AG10803 (cell line): ENCODE measurements at places on chromosomes 1 and 21.

DNA sequence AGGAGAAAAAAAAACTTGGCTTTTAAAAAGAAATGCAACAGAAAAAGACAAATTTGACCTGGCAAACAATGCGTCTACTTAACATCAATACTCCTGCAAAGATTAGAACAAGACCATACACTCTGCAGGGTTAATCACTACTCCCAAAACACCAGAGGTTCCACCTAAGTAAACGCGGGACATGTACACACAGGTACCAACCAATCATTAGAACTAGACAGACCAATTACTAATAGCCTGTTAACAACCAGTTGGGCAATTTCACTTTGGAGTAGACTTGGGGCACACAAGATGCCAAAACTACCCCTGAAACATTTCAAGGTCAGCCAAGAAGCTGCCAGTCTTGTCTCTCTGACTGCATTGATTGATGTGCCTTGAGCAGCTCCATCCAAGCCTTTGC lies 125.8 kb downstream of the RRAGC start:
- DNase-seq: no peak

GRCh38 chr1:17875171-17875881 lies 120.2 kb downstream of the ACTL8 start:
- peak; percentile 74 for DNase-seq

GRCh38 chr1:9069326-9070100 lies at the start of gene SLC2A5:
Gene SLC2A5, minus strand, starts transcription at chr1:9069635. Its CDS starts 99 bp downstream, at chr1:9069536.
- no peak for DNase-seq

- DNase-seq: peak; percentile 25
Observed at GRCh38 chr21:45353200-45353599, 51.8 kb upstream of the COL18A1 start.

- DNase-seq: no peak
Observed at GRCh38 chr1:95437011-95437410, 203.0 kb downstream of the RWDD3 start.

- DNase-seq: no peak
Observed at GRCh38 chr1:20710469-20711284, 7.1 kb downstream of the KIF17 start.

DNA sequence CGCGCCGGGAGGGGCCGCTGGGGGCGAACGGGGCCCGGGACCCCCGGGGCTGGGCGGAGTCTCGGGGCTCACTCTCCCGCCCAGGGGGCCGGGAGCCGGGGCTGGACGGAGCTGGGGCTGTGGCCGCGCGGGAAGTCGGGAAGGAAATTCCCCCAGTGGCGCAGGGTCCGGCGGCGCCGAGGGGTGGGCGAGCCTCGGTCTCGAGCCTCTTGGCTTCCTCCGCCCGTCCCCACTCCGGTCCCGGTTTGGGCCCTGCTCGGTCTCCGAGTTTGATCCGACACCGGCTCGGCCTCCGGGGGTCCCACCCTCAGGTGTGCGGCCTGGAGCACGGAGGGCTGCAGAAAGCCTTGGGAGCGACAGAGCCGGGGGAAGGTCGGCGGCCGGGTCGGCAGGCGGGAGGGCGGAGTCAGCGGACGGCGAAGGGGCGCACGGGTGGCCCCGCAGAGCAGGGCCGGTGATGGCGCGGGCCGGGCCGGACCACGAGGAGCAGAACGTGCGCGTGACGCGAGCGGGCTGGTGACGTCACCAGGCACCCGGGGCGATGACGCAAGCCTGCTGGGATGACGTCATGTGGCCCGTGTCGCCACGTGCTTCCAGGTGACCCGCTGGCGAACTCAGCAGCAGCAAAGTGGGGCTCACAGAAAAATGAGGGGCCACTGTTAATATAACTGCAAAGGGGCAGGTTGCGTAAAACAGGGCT lies 610 bp upstream of the HES4 start:
- DNase-seq: peak; percentile 80

GRCh38 chr1:198178615-198179014 lies 21.8 kb downstream of the NEK7 start:
- DNase-seq: no peak

DNA sequence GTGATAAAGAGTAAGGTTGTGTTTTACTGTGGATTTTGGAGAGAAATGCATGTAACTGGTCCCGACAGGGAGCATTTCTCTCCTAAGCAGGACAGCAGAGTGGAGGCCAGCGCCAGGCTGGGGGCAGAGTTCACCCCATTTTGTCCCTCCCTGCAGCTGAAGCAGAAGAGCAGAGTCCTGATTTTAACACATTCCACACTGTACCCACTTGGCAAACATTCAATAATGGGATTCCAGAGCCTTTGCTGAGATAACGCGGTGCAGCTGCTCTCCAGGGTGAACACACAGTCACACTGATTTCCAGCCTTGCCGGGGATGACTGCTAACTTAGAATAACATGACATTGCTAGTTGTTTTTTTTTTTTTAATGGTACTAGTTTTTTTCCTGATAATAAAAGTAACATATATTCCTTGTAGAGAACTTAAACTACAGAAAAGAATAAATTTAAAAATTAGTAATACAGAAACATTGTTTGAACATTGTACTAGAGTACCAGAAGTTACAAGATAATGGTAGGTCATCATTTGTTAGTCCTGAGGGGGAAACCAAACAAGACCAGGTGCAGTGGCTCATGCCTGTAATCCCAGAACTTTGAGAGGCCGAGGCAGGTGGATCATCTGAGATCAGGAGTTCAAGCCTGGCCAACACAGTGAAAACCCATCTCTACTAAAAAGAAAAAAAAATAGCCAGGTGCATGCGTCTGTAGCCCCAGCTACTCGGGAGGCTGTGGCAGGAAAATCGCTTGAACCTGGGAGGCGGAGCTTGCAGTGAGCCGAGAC lies 77.2 kb downstream of the SCCPDH start:
- DNase-seq: no peak

DNA sequence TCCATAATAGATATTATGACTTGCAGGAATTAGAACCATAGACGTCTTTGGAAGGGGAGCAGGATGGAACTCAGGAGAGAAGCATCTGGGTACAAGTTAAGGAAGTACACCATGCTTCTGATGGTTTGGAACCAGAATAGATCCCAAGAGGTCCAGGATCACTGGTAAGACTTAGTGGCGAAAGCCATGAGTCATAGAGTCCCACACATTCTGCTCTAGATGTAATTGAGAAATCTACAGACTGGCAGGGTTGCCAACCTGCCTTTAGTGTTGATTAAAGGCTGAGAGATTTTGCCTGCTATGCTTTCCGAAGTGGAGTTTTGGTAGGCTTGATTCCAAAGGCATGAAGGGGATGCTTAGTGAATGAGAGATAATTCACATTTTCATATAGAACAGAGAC lies 57.1 kb upstream of the C1orf87 start:
- peak; percentile 62 for DNase-seq

- no peak for DNase-seq
Observed at GRCh38 chr1:167221126-167221737, 546 bp downstream of the POU2F1 start.

GRCh38 chr1:224500796-224501195 lies 66.2 kb upstream of the WDR26 start:
- DNase-seq: no peak

GRCh38 chr1:210124736-210125135 lies 107.9 kb upstream of the SERTAD4 start:
- DNase-seq: peak; percentile 30

DNA sequence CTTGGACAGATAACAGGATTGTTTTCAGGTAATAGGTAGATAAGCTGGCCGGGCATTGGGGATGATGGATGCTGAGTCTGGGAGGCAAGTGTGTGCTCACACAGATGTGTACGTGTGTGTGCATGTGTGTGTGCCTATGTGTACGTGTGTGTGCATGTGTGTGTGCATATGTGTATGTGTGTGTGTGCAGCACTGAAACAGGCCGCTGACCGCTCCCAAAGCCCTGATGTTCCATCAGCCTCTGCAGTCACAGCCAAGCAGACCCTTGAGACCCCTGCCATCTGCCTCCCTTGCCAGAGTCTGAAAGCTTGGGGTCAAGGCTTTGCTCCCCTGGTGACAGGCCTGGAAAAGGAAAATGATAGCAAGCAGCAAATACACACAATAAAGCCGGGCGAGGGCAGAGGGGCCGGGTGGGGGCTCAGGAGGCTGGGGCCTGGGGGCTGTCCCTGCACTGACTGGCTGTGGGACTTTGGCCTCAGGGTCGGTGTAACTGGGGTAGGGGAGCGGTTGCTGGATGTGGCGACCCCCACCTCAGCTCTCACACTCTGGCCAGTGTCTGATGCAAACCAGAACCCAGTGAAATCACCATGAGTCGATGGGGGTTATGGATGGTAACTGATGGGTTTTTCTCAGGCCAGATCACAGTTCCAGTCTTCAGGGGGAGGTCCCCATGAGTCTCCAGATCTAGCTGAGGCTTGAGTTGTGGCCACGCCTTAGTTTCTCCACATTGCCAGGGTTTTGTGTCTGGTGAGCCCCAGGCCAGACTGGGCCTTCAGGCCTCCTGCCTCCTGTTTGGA lies 9.2 kb upstream of the TNFRSF8 start:
- no peak for DNase-seq

DNA sequence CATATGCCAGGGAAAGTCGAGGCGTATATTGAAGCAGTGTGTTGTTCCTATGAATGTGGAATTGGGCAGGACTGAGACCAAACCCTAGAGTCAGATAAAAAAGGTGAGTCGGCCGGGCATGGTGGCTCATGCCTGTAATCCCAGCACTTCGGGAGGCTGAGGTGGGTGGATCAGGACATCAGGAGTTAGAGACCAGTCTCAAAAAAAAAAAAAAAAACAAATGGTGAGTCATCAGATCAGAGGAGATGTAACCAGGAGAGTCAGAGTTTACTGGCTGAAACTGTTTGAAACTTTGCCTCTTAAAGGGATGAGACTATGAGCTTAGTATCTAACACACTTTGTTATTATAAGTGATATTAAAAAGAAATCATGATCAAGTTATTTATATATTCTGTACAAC lies 26.4 kb upstream of the SYCP1 start:
- no peak for DNase-seq

- no peak for DNase-seq
Observed at GRCh38 chr1:235906436-235906835, 39.7 kb upstream of the LYST start.

DNA sequence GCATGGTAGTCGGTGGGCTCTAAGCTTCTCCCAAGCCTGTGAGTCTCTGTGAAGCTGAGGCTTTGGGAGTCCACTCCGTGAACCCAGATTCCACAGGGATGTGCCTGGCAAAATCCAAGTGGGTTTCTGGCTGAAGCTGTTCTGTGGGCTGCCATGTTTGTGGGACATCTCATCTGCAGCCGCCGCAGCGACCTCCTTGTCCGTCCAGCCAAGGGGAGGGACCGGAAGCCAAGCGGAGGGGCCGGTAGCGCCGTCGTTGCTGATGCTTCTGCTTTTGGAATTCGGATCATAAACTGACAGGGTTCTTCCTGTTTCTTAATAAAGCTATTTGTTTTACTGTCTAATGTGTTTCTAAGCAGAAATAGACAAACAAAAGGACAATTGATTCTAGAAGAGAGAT lies 13.3 kb downstream of the KIF26B start:
- no peak for DNase-seq

DNA sequence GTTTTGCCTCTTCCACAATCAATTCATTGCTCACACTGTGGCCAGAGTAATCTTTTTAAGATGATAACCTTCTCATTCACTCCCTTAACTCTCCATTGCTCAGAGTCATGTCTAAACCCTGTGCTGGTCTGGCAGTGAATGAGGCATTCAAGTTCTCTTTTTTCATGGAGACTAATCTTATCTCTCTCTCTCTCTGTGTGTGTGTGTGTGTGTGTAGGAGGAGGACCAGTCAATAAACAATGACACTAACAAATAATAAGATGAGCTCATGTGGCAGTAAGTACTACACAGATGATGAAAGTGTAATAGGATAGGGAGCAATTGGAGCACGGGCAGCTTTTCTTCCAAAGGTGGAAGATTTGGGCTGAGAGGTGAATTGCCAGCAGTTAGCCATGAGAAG lies 122.0 kb upstream of the B3GALT2 start:
- DNase-seq: no peak

DNA sequence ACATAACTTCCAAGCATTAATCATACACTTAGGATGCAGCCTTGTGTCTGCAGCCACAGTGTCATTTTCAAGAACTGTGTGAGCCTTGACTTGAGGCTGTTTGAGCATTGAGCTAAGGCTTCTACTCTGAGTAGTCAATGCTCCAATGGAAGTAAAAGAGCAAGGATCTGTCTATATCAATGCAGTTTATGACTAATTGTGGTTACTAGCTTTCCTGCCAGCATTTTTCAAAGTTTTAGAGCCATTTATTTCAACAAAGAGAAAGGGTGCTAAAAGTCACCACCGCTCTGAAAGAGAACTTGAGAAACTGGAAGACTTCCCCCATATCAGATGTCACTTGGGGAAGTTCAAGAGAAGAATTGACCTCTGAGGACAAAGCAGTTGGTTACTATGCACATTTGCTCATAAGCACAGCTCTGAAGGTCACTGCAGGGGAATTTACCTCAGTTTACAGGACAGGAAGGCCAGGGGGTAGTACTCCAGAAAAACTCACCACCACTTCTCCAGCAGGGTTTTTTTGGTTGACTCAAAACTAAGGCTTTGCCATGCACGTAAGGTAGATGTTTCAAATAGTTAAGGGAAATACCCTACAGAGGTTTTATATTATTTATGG lies 24.5 kb upstream of the RGS1 start:
- peak; percentile 76 for DNase-seq

- no peak for DNase-seq
Observed at GRCh38 chr1:51962486-51963356, 27.8 kb downstream of the RAB3B start.

DNA sequence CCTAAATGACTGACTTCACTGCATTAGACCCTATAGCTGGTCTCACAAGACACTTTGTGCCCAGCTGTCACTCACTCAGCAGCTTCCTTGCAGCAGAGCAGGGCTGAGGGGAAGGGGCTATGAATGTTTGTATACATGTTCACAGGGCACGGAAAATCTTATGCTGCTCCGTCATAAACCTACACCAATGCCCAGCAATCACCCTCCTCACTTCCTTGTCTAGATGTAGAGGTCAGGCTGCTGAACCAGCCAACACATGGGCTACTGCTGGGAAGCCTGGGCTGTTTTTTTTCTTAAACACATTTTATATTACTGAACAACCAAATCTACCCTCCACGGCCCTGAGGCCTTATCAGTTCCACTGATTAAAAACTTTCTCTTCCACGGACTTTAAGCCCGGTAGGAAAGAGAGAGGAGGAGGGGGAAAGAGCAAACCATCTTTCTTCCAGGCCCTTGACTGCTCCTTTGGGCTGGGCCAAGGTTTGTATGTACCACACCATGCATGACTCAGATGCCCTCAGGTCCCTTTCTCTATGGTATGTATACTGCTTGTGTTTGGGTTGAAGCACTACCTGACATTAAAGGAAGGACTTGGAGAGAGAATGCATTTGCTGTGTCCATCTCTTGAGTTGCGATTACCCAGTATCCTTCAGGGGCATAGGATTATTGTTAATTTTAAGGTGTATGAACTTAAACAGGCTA lies 12.7 kb downstream of the MTFR1L start:
- DNase-seq: no peak

- DNase-seq: peak; percentile 9
Observed at GRCh38 chr1:31497601-31498000, 78.7 kb upstream of the TINAGL1 start.

DNA sequence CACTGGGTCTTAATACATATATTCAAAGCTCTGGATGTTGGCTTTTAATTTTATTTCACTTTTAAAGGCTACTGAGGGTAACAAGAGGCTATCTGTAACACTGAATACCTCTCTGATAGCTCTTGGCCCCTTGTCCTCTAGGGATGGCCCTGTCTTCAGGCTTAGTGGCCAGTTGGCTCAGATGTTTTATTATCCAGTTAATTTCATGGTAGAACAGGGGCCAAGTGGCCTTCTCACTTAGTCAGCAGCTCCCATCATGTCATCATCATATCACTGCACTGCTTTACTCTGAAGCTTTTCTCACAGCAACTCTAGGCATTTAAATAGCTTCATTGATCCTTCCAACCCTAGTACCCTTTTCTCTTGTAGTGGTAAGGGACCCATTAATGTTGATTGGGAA lies 40.2 kb upstream of the MACF1 start:
- DNase-seq: no peak
